ENCODE measurements at places on chromosomes 7 and 10. TPM values are rescaled to one million over a fixed set of nuclear protein-coding genes. Genes with fewer than 3 reads are reported as not detected.

GRCh38 chr10:124003871-124004662 lies 89.3 kb downstream of the CHST15 start:
- H3K27ac ChIP-seq, result no peak overlapping the region
- H3K4me1 ChIP-seq, result peaks cover 9% of the 10 kb centered on the region

DNA sequence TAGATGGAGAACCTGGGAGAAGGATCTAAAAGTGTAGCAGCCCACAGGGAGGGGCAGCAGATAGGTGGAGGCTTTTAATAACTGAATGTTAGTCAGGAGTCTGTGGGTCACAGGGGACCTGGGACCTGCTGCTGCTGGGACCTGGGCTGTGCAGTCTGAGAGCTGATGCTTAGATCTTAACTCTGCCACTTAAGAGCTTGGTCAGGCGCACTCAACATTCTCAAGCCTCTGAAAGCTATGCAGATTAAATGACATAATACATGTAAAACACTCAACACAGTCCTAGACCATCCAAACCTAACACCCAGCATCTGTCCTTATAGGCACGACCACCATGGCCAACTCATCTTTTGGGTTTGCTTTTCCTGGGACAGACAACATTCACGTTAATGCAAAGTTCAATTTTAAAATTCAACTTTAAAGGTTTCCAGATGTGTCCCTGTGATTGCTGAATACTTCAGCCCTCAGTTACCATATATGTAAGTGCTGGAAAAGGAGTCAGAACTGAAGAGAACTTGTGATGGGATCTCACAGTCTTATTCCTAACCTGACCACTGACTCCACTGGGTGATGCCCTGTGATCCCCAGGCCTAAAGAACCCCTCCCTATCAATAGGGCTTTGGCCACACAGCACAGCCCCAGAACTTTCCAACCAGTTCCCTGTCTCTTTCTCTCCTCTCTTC lies 321.0 kb downstream of the PLXNA4 start:
- H3K27me3 ChIP-seq, result no peaks in the 10 kb centered on the region
- H3K4me1 ChIP-seq, result peaks cover 63% of the 10 kb centered on the region
- H3K36me3 ChIP-seq, result no peaks in the 10 kb centered on the region
- peak; percentile 28 for DNase-seq
- peak overlapping the region; percentile 88 for H3K27ac ChIP-seq
- H3K4me3 ChIP-seq, result no peak overlapping the region

- peaks cover 7% of the 10 kb centered on the region for H3K4me1 ChIP-seq
- peaks cover 6% of the 10 kb centered on the region for H3K36me3 ChIP-seq
- H3K4me3 ChIP-seq, result peak overlapping the region; percentile 99
- peak overlapping the region; percentile 68 for H3K27ac ChIP-seq
Measured at GRCh38 chr7:98281757-98282606, 496 bp downstream of the BRI3 start.

Gene SMNDC1
- 17.0 TPM for total RNA-seq

Gene LRRC4
- total RNA-seq, result 1.4 TPM

Gene IFIT1
- 0.36 TPM for total RNA-seq
